ENCODE measurements at places on chromosomes 6 and 20.

GRCh38 chr20:3296261-3297078 lies 57.5 kb upstream of the SLC4A11 start:
- DNase-seq: no peak

- no peak for DNase-seq
These were observed 39.8 kb upstream of the MCM9 start for GRCh38 chr6:118974790-118975189.

- DNase-seq: no peak
These were observed 21.3 kb upstream of the NUS1 start for GRCh38 chr6:117653949-117654348.

DNA sequence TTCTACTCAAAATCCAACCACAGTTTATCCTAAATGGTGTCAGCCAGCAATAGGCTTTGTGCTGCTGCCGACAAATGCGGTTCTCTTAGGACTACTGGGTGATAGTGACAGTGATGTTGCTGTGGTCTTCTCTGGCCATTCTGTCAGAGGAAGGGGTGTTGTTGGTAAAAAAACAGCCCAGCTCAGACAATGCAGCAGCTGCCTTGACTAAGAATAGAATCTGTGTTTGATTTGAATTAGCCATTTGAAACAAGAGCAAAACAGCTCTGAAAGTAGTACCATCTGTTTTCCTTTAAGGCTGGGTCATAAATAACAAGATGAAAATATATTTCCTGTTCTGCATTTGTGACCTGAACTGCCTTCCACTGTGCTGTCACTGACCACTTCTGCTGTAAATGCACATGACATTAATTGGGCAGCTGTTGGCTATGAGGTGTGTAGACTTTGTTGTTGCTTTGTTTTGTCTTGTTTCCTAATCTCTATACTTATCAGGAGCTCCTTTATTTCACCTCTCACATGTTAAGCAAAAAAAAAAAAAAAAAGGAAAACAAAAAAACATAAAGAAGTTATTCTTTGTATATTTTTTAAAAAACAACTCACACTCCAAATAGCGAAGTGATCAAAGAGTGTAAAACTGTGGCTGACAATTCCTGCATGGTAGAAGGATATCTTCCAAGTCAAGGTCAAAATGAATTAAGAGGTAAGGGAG lies 497.8 kb upstream of the ARID1B start:
- DNase-seq: peak; percentile 1

- DNase-seq: no peak
These were observed 1.6 kb downstream of the SAMD10 start for GRCh38 chr20:63977739-63978276.

DNA sequence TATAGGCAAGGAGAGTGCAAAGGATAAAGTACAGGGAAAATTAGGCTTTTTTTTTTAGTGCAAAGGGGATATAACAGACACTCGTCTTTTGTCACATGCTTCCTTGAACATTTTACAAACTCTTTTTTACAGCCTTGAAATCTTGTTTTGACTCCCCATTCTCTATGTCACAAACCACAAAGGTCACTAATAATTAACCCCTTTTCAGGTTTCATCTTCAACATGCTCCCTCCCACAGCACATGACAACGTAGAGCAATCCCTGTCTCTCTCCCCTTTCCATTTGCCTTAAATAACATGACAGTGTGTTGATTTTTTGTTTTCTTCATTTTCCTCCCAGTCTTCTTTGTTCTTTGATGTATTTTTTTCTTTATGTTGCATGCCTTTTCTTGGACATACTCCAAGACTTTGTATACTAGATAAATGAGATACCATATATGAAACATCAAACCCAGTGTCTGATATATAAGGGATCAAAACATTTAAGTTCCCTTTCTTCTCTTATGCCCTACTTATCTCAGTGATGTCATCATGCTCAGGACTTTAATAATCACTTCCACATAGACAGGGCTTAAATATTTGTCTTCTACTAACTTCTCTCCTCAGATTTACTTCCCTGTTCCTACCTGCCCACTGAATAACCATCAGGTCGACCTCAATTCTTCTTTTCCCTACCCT lies 378.7 kb upstream of the HSF2 start:
- no peak for DNase-seq

DNA sequence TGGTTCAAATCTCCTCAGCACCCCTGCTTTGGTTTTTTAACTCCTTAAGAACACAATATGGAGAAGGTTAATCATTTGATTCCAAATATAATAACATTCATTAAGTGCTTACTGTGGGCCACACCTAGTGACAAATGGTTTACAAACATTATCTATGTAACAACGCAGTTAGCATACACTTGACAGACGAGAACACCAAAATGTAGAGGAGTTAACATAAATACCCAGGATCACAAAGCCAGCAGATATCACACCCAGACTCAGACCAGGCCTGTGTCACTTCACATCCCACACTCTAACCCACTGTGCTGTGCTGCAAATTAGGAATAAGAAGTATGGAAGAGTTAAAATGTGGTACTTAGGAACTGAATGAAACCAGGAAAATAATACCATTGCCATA lies 82.9 kb downstream of the AGPAT4 start:
- no peak for DNase-seq

All from NCI-H2227 treated with DMSO at 0.1 percent for 48 hours (cell line).